ENCODE measurements at places on chromosomes 6 and 20.

- no peak for DNase-seq
Measured at GRCh38 chr6:136655239-136656014, 105.2 kb upstream of the MAP7 start.

DNA sequence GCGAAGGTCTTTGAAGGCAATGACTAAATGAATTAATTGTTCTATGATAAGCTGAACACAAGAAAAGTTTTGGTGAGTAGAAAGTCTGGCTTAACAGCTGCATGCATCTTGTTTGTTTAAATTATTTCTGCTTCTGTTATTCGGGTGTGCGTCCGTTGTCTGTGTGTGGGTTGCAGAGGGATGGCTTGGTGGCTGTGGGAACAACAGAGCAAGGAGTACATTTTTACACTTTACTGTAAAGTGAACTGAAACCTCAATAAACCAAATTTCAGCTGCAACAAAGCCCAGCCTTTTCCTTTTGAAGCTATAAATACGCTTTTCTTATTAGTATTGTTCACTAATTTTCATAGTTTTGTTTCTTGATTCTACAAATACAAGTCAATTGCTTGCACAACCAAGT lies 3.5 kb upstream of the LAMP5 start:
- DNase-seq, result no peak

GRCh38 chr6:12200015-12200564 lies 90.1 kb upstream of the EDN1 start:
- no peak for DNase-seq

DNA sequence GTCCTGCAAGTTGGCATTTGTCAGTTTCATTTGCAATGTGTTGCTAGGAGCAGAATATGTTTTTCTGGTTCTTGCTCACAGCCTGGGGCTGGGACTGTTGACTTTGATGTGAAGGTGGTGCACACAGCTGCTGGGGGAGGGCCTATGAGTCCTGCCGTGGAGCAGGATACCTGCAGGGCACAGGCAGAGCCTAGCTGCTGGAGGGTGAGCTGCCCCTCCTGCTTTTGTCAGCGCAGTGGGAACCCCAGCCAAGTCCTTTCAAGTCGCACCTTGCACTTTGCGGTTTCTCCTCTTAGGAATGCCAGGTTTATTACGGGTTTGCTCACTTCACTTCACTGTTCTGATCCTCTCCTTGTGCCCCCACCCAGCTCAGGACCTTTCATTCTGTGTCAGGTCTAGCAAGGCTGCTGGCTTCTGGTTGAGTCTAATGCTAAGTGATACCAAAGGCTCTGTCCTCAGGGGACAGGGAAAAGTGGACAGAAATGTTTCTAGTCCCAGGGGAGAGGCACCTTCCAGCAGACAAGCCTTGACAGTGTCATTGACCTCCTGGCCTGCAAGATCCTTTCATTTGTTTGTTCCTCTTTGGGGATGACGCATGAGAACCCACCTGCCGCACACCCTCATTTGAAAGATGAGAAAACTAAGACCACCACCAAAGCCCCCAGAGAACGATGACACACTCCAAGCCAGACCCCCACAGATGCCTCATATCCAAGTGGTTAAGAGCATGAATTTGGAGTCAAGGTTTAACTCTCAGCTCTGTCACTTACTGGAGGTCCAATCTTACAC lies 2.7 kb upstream of the SPO11 start:
- no peak for DNase-seq

DNA sequence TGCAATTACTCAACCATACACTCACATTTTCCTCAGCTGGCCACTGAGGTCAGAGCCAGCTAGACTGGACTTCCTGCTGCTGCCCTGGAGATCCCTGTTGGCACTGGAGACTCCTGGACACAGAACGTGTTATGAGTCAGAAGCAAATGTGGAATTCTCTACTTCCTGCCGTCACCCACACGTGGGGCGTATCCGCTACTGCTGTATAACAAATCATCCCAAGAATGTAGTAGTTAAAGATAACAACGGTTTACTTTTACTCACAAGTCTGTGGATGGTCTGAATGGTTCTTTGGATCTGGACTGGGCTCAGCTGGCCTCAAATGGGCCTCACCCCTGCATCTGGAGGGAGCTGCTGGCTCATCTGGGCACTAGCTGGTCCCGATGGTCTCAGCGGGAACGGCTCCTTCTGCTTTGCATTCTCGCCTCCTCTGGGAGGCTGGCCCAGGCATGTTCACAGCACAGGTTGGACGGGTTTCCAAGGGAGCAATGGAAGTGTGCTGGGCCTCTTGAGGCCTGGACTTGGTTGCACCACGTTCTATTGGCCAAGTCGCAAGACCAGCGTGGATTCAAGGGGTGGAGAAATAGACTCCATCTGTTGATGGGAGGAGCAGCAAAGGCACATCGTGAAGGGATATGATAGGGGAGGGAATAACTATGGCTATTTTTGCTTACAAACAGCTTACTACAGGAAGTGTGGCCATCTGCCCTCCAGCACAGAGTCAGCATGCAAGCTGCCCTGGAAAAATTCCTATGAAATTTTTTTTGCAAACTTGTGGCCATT lies 118.5 kb downstream of the SNX5 start:
- no peak for DNase-seq

DNA sequence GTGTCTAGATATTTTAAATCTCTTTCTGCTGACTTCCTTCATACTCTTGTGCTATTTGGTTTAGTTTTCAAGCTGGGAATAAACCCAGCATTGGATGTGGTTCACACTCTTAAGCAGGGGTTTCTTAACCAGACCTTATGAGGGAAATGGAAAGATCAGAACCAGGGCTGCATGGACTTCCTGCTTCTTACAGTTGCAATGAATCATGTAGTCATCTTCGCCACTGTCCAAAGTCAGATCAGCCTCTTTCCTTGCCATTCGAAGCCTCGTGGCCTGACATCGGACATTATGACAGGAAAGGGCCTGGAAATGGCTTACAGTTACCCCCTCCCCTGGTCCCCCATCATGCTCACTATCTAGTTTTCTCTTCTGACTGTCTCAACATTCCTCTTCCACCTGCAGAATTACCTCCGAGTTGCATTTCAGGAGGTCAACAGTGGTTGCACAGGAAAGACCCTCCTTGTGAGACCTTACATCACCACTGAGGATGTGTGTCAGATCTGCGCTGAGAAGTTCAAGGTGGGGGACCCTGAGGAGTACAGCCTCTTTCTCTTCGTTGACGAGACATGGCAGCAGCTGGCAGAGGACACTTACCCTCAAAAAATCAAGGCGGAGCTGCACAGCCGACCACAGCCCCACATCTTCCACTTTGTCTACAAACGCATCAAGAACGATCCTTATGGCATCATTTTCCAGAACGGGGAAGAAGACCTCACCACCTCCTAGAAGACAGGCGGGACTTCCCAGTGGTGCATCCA lies 16.8 kb upstream of the NAA20 start:
- no peak for DNase-seq
